ENCODE measurements at places on chromosomes 4 and X.
A peak's percentile ranks its signal among the peaks of the same experiment; 100 is the strongest.

- DNase-seq: no peak
These were observed 62.2 kb upstream of the FRMPD4 start for GRCh38 chrX:12076046-12076445.

- DNase-seq: no peak
These were observed 156.2 kb downstream of the GABRB1 start for GRCh38 chr4:47187608-47188007.

DNA sequence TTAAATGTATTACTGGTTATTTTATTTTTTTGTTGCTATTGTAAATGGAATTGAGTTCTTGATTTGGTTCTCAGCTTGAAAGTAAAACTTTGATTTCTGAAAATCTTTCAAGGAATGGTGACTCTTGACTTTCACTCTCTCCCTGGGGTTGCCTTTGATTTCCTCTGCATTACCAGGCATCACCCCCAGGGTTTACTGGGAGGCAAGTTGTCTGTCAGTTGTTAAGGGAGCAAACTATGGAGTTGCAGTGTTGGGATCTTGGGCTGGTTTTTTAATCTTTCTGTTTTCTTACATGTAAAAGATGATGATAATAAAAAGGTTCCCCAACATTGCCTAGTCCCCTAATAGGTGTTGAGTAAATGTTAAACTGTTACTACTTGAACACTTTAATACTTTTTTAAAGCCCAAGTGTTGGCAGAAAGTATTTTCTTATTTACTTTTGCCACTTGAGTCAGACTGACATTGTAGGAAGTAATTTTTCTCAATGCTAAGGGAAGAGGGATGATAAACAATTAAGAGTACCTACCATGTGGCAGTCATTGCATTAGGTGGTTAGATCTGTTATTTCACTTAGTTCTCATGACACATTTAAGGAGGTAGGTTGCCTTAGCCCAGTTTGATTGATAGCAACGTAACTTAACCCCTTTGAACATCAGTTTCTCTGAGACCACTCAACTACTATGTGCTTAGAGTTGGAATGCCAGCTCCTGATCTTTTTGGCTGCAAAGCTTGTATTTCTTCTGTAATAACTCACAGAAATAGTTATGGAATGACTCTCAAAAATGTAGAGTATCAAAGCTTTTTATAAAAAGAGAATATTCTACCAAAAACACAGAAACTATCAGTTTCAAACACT lies 67.1 kb downstream of the DCLK2 start:
- no peak for DNase-seq

DNA sequence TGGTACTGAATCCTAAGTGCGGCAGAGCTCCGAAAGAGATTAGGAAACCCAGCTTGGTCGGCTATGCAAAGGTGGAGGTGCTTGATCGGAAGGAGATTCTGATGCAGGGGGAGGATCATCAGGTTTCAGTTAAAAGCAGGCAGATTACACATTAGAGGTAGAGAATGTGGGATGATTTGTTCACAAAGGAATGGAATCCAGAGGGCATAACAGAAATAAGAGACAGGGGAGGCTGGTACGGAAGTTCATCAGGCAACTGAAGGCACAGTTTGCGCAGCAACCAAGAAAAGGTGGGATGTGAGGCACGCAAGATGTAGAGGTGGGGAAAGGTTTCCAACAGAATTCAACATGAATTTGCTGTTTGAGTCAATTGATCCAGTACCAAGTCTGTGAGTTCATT lies 424 bp upstream of the ZNF330 start:
- no peak for DNase-seq

GRCh38 chrX:129523079-129523911 lies at the start of gene SMARCA1:
Gene SMARCA1, minus strand, starts transcription at chrX:129523490. Its CDS starts 120 bp downstream, at chrX:129523370.
- DNase-seq: no peak

DNA sequence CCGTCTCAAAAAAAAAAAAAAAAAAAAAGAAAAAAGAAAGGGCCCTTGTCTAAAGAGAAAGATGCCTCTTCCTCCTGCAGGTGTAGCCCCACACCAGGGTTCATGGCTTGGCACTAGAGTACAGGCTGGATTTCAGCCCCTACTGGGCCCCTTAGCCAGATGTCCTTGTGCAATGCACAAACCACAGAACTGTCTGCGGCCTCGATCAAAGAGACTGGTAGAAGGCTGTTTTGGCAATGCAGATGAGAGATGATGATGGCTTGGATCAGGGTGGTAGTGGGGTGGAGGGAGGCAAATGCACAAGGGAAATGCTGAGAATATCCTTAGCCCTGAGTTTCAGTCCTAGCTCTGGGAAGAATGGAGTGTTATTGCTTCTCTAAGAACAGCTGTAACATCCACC lies 26.5 kb upstream of the TSR2 start:
- DNase-seq: peak; percentile 6

GRCh38 chr4:150849016-150849415 lies 166.1 kb downstream of the LRBA start:
- DNase-seq: no peak

GRCh38 chr4:8013976-8014726 lies 74.5 kb upstream of the AFAP1 start:
- no peak for DNase-seq

DNA sequence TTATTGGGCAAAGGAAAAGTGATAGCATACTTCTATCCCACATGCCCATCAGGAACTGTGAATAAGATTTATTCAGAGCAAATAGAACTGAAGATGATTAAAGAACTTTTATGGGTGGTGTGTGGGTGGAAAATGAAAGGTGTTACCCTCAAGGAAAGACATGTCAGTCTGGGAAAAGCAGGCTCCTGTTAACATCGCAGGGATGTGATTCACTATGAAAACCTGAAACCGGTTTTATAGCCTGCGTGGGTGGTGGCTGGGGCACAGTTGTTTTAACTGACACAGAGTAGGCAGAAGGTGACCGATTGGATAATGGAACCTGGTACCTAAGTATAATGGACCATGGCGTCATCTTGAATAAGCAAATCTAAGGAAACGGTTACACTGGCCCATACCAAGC lies 61.3 kb upstream of the CASK start:
- no peak for DNase-seq

DNA sequence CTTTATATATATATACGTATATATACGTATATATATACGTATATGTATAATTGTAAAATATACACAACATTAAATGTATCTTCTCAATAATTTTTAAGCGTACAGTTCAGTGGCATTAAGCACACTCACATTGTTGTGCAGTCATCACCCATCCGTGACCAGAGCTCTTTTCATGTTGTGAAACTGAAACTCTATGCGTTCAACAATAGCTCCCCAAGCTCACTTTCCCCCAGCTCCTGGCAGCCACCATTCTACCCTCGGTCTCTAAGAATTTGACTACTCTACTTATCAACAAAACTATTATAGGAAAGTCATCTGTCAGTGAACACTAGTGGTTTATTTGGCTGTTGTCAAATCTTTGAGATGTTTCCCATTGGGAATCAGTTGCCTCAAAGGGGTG lies 621.8 kb upstream of the GALNT7 start:
- no peak for DNase-seq

DNA sequence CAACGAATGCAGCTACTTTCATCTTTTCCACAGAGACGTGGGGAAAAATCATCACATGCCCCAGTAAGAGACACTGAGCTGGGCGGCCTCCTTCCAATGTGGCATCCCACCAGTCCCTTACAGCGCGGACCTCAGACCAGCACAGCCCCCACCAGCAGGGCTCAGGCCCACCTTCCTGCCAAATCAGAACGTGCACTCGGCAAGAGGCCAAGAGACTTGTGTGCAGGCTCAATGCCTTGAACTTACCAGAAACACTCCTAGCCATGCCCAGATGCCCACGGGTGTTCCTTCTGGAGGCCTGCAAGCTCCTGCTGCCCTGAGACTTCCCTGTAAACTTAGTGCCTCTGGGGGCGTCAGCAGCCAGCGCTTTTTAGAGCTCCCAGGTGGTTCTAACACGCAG lies 31.2 kb downstream of the WDR1 start:
- no peak for DNase-seq

- no peak for DNase-seq
These were observed 518.8 kb upstream of the FTHL17 start for GRCh38 chrX:31590581-31591114.

- no peak for DNase-seq
These were observed 6.4 kb upstream of the RHOH start for GRCh38 chr4:40190465-40190864.

DNA sequence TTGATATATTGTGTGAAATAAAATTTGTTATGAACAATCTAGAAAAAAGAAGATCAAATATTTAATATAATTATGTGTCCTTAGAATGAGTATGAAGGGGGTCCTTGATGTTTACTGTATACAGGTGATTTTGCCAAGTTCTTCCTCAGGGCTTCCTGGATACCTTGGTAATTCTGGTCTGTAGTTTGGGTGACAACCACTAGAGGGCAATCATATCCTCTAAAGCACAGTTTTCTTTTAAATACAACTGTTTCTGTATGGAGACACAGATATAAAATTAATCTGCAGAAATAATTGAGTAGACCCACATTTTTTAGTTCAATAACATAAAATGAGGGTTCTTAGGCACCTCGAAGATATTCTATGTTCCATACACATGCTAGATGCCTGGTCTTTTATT lies 157.7 kb downstream of the SPANXN1 start:
- peak; percentile 9 for DNase-seq

- no peak for DNase-seq
These were observed 262.3 kb downstream of the ARHGAP24 start for GRCh38 chr4:85737254-85737653.

GRCh38 chr4:55386073-55386472 lies 9.7 kb upstream of the TMEM165 start:
- DNase-seq: peak; percentile 11

DNA sequence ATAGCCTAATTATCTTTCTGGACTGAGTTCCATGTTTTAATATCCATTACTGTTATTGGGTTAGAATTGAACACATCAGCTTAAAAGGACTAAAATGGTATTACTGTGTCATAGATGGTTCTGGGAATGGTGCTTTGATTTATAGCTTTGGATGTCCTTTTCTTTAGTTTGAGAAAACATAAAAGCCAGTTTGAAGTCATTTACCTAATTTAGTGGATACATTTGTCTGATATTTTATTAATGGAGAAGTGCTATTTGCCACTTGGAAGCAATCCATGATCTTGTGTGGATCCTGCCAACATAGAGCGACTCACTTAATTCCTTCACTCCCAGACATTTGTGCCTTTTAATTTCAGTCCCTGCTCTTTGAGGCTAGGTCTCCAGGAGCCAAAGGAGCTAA lies 212.4 kb upstream of the PACRGL start:
- DNase-seq: no peak

GRCh38 chr4:152364883-152365282 lies 171.0 kb downstream of the FBXW7 start:
- DNase-seq: no peak

- DNase-seq: no peak
These were observed 42.3 kb upstream of the SRPX start for GRCh38 chrX:38262715-38263620.

DNA sequence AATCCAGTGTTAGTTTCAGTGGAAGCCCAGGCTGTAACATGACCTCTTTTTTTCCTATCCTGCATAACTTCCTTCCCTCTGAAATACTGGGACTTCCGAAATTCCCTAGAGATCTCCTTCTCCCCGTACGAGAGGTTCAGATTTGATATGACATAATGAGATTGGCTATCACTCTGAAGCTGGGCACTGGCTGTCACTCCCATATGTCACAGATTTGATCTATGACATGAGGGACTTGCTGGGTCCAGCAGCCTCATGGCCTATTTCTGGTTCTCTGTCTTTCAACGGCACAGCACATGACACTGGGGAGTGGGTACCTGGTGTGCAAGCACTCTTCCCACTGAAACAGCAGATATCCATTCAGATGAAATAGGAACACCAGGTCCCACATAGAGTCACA lies 36.7 kb downstream of the PF4 start:
- no peak for DNase-seq

DNA sequence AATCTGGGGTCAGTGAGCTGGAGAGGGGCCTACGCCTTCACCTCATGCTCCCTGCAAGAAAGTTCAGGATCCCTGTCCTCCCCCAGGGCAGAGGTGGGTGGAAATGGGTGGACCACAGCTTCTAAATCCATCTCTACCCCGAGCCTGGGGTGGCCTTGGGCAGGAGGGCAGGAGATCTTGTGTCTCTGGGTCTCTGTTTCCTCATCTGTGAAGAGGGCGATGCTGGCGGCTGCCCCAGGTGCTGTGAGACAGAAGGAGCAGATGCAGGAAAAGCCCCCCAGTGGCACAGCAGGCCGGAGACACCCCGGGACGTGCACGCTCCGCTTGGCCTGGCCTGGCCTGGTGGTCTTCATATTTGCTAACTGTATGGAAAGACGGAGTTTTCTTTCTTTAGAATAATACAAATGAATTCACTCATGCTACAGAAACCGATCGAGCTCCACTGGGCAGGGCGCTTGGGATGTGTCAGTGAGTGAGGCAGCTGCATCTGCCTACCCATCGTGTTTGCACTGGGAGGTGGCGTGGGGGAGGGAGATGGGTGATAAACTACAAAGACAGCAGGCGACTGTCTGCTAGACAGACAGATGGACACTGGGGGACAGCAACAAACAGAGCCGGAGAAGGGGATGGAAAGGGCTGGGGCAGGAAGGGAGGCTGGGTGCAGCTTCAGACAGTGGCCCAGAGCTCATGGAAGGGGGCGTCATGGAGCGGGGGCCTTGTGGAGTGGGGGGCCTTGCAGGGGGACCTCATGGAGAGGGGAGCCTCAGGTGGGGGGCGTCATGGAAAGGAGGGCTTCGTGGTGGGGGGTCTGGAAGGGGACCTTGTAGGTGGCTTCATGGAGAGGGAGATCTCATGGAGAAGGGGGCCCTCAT lies 136.2 kb downstream of the CPZ start:
- DNase-seq: no peak

DNA sequence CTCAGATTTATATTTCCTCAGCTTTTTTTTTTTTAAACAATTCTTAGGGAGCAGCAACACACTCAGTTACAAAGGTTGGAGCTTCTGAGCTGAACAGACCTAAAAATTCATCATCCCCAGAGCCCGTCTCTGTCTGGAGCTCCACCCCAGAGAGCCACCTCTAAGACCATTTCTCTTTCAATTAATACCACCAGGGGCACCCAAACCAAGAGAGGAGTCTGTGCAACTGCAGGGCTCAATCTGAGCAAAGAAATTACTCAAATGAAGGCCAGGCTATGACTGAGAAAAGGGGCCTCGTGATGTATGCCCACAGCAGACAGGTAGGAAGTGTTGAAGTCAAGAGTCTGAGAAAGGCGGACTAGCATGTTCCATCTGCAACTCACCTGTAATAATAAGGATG lies 95.5 kb downstream of the C4orf51 start:
- DNase-seq: no peak

GRCh38 chr4:56817840-56818491 lies 3.5 kb downstream of the SPINK2 start:
- peak; percentile 39 for DNase-seq

DNA sequence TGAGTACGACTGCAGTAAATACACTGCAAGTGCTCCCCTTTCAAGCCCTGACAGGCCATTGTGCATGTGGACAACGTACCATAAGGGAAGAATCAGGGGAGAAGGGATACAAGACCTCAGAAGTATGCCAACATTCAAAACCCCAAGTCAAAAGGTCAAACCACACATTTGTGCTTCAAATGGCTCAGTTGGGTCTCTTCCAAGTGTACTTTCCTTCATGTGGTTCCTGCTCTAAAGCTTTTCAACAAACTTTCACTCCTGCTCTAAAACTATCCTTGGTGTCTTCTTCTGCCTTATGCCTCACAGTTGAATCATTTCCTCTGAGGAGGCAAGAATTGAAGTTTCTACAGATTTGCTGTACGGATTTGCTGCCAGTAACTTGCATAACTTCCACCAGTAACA lies 305.7 kb upstream of the SLIT2 start:
- DNase-seq: no peak

Data from activated CD4-positive, alpha-beta T cell treated with anti-CD3 and anti-CD28 coated beads, Interleukin-2, amount 10 ng/mL, durations not matched to agents 7 days and 5 days (primary cell).